Placental pericyte (primary cell): ENCODE measurements at places on chromosomes 16 and 17. TPM values are rescaled to one million over a fixed set of nuclear protein-coding genes. Genes with fewer than 3 reads are reported as not detected.

The LGALS9B gene
- total RNA-seq = not detected in 2 replicates

The ZSCAN10 gene
- not detected in 2 replicates for total RNA-seq

The RNF112 gene
- 0.22 and 0.29 TPM in 2 replicates for total RNA-seq

The EFCAB13 gene
- total RNA-seq = 4.2 and 6.2 TPM in 2 replicates

The SHMT1 gene
- total RNA-seq = 4.4 and 16.5 TPM in 2 replicates

The ANKFN1 gene
- not detected in 2 replicates for total RNA-seq

The PRAC1 gene
- total RNA-seq = not detected in 2 replicates

The TAF1C gene
- total RNA-seq = 28.2 and 33.5 TPM in 2 replicates

The SLX1A gene
- total RNA-seq = 36.4 and 42.2 TPM in 2 replicates

The PRR29 gene
- total RNA-seq = 0.14 and 0.44 TPM in 2 replicates
